ENCODE measurements at places on chromosomes 5 and 9.

GRCh38 chr5:170482511-170482910 lies 21.3 kb upstream of the KCNIP1 start:
- DNase-seq: no peak

GRCh38 chr5:84362061-84362720 lies 22.5 kb downstream of the EDIL3 start:
- DNase-seq: no peak

- no peak for DNase-seq
These were observed 621 bp downstream of the NR6A1 start for GRCh38 chr9:124770359-124771020.

GRCh38 chr5:95842854-95843544 lies 20.5 kb upstream of the GLRX start:
- peak; percentile 95 for DNase-seq

Data from amniotic epithelial cell (primary cell).